ENCODE measurements at places on chromosomes 16 and 17. TPM values are rescaled to one million over a fixed set of nuclear protein-coding genes. Genes with fewer than 3 reads are reported as not detected.

Gene KRTAP9-4
- total RNA-seq, result not detected

Gene SLC7A6OS
- total RNA-seq, result 27.1 TPM

Gene ST6GALNAC1
- total RNA-seq, result 0.35 TPM

Gene SLC38A8
- not detected for total RNA-seq

Gene PRKCB
- total RNA-seq, result 79.9 TPM

Gene KRTAP3-1
- not detected for total RNA-seq

- H3K4me1 ChIP-seq, result peaks cover 2% of the 10 kb centered on the region
- peaks cover 4% of the 10 kb centered on the region for H3K36me3 ChIP-seq
- peak; percentile 89 for DNase-seq
- H3K4me3 ChIP-seq, result no peak overlapping the region
- H3K27ac ChIP-seq, result no peak overlapping the region
Observed at GRCh38 chr16:12067714-12068401, 91.3 kb downstream of the SNX29 start.

DNA sequence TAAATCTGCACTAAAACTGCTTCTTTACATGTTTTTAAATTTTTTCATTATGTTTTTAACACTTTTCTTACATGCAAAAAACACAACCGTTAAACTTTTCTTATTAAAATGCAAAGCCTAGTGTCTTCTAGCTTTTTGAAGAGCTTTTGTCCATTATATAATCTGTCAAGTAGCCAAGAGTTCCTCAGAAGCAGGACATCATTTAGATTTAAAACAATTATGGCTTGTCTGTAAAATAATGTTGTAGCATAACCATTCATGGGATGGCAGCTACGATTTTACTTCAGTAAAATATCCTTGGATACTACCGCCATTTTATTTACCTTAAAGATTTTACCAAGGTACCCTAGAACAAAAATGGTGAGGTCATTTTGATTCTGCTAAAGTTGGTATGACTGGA, 2.8 kb downstream of the OMG start:
- no peak overlapping the region for H3K4me3 ChIP-seq
- H3K4me1 ChIP-seq, result peaks cover 8% of the 10 kb centered on the region
- H3K36me3 ChIP-seq, result peaks cover 7% of the 10 kb centered on the region
- H3K27ac ChIP-seq, result no peak overlapping the region
- DNase-seq, result no peak

GRCh38 chr16:30173054-30173453, 10.3 kb upstream of the CORO1A start:
- DNase-seq, result no peak
- H3K27me3 ChIP-seq, result no peaks in the 10 kb centered on the region
- no peaks in the 10 kb centered on the region for H3K36me3 ChIP-seq

DNA sequence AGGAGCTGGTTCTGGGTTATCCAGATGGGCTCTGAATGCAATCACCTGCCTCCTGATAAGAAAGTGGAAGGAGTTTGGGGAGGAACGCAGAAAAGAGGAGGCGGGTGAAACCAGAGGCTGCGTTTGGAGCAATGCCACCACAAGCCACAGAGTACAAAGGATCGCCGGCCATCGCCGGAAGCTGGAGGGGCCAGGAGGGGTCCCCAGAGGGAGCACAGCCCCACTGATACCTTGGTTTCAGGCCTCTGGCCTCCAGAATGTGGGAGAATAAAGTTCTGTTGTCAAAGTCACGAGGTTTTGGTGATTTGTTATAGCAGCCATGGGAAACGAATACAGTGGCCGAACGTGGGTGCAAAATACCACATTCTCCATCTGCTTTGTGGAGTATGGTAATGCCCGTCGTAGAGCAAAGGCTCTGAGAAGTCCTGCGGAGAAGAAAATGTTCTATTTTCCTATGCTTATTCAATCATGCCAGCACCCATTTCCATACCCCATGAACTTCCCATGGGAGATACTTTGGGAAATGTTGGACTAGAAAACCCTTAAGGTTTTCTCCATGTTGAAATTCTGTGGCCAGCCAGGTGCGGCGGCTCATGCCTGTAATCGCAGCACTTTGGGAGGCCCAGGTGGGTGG, 51.4 kb downstream of the ZDHHC7 start:
- no peak overlapping the region for H3K4me3 ChIP-seq
- no peaks in the 10 kb centered on the region for H3K4me1 ChIP-seq
- peaks cover 5% of the 10 kb centered on the region for H3K27me3 ChIP-seq
- H3K36me3 ChIP-seq, result no peaks in the 10 kb centered on the region
- H3K27ac ChIP-seq, result no peak overlapping the region
- DNase-seq, result no peak

- no peak overlapping the region for H3K27ac ChIP-seq
- H3K4me1 ChIP-seq, result peaks cover 2% of the 10 kb centered on the region
- no peak for DNase-seq
- H3K36me3 ChIP-seq, result peaks cover 64% of the 10 kb centered on the region
- H3K27me3 ChIP-seq, result no peaks in the 10 kb centered on the region
Observed at GRCh38 chr17:17227608-17228520, 9.1 kb downstream of the FLCN start.

- no peaks in the 10 kb centered on the region for H3K36me3 ChIP-seq
- peaks cover 15% of the 10 kb centered on the region for H3K27me3 ChIP-seq
- DNase-seq, result peak; percentile 61
- no peak overlapping the region for H3K27ac ChIP-seq
- H3K4me3 ChIP-seq, result peak overlapping the region; percentile 37
Observed at GRCh38 chr16:1150511-1150982, 2.4 kb upstream of the CACNA1H start.

- H3K36me3 ChIP-seq, result peaks cover 2% of the 10 kb centered on the region
- DNase-seq, result no peak
- no peak overlapping the region for H3K27ac ChIP-seq
- no peaks in the 10 kb centered on the region for H3K27me3 ChIP-seq
- H3K4me3 ChIP-seq, result no peak overlapping the region
- peaks cover 52% of the 10 kb centered on the region for H3K4me1 ChIP-seq
Observed at GRCh38 chr17:29150161-29150560, 30.0 kb downstream of the MYO18A start.

All from activated CD4-positive, alpha-beta T cell treated with anti-CD3 and anti-CD28 coated beads, Interleukin-2, amount 10 ng/mL, durations not matched to agents 24 days and 14 days (primary cell).